ENCODE measurements at places on chromosomes 2 and 18.

GRCh38 chr2:45833968-45834344 is 182.5 kb downstream of the PRKCE start:
- no peak for DNase-seq

DNA sequence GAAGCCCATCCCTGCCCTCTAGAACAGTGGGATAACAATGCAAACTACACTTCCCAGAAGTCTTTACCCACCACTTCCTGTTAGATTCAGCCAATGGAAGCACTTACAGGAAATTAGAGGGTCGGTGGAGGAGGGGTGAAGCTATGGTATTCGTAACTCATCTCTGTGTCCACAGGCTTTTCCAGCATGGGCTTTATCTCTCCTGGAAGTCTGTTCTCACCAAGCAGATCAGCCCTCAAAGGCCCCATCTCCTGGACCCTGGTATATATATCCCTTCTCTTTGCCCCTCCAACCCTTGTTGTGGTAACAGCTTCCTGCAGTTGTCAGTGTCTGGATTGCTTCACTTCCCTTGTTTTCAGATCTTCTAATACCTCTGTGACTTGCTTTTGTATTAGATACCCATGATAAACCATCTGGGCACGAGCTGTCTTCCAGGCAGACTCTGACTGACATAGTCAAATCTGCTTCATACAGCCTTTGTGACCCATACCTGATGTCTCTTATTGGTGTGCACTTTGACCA is 475.0 kb upstream of the POU3F3 start:
- no peak for DNase-seq

DNA sequence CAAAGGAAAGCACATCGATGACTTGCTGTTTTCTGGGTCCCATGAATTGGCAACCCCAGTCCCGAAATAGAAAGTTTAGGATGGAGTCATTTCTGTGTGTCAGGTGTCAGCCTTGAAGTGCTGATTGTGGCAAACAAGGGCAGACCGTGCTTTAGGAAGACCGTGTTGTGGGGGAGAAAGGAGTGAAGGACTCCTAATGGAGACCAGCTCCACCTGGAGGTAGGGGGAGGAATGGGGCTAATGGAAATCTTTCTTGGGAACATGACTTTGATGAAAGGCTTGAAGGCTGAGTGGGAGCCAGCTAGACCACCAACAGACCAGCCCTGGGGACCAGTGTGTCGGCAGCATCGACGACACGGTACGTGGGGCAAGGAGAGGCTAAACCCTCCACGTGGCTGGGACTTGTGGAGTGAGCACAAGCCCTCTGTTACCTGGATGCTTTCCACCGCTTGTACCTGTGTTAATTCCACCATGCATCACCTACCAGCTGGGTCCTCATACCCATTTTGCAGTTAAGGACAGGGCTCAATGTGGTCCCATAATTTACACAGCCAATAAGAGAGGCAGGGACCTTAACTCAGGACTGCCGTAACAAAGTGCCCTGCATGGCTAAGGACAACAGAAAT is 104.2 kb downstream of the SH3BP4 start:
- DNase-seq: no peak

DNA sequence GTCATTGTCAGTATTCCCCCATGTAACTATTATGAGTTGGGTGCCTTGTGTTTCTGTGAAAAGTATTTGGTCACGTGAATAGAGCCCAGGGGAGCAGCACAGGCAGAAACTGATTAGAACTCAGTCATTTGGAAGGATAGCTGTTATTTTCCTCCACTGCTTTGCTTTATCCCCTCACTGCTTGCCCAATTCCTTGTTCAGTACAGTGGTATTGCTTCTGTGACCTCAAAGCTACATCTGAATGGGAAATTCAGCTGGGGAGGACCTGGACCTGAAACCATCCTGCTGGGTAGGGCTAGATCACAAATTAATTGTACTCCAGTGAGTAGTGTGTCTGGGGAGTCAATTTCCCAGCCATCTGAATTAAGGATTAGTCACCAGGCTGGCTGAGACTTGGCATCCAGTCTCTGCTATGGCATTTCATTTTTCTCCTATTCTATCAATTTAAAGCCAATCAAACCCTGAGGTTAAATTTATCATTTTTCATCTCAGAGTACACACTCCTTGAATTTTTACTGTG is 1231.6 kb upstream of the GYPC start:
- DNase-seq: no peak

DNA sequence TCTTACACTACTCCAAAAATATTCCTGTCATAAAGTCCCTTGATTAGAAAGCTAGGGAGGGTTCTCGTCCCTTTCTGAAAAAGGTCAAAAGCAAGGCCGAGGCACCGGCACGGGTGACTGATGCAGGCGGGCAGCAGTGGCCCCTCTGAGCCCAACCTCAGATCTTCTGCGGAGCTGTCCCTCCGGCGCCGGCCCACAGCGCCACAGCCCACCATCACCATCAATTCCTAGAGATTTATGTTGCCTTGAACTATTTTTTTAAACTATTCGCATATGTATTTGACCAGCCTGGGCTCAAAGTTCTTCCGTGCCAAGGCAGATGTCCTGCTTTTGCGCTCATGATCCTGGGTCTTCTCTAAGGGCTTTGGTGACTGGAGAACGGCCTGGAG is 26.8 kb downstream of the PRELID3A start:
- DNase-seq: no peak
